ENCODE measurements at places on chromosomes 1 and 21.

- no peak for DNase-seq
Measured at GRCh38 chr1:157099633-157100009, at the start of gene ETV3L. TSS of gene ETV3L (minus strand) at chr1:157099808. CDS start at chr1:157099523, 285 bp downstream.

DNA sequence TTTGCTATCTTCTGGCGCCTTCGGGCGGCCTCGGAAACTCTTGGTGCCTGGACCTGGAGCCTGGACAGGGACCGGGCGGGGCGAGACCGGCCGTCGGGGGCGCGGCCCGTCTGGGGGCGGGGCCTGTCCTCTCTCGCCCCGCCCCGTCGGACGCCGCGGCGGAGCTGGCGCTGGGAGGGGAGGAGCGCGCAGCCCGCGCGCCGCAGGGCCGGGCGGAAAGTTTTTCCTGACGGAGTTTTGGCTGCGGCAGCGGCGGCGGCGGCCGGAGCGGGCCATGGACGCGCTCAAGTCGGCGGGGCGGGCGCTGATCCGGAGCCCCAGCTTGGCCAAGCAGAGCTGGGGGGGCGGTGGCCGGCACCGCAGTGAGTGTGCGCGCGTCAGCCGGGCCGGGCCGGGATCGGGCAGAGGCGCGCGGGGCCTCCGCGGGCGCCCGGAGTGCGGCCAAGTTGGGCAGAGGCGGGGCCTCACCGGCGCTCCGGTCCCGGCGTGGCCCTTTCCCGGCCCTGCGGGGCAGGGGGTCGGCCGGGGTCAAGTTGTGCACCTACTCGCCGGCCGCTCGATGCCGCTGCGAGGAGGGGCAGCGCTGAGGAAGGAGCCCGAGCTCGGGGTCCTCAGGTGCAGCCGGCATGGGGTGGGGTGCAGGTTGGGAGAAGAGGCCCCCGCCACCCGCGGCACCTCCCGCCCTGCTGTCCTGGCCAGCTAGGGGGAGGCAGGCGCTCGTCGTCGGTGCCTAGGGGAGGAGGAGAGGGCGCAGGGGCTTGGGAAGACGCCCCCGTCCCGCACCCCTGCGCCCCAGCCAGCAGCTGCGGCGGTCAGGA, at the start of gene LDLRAP1:
Gene LDLRAP1 (plus strand): TSS at position 182 of the 818 bp plus-strand sequence. CDS start 93 bp downstream, at position 275.
- peak; percentile 27 for DNase-seq

- no peak for DNase-seq
Measured at GRCh38 chr21:38173276-38174035, 83.3 kb upstream of the KCNJ15 start.

DNA sequence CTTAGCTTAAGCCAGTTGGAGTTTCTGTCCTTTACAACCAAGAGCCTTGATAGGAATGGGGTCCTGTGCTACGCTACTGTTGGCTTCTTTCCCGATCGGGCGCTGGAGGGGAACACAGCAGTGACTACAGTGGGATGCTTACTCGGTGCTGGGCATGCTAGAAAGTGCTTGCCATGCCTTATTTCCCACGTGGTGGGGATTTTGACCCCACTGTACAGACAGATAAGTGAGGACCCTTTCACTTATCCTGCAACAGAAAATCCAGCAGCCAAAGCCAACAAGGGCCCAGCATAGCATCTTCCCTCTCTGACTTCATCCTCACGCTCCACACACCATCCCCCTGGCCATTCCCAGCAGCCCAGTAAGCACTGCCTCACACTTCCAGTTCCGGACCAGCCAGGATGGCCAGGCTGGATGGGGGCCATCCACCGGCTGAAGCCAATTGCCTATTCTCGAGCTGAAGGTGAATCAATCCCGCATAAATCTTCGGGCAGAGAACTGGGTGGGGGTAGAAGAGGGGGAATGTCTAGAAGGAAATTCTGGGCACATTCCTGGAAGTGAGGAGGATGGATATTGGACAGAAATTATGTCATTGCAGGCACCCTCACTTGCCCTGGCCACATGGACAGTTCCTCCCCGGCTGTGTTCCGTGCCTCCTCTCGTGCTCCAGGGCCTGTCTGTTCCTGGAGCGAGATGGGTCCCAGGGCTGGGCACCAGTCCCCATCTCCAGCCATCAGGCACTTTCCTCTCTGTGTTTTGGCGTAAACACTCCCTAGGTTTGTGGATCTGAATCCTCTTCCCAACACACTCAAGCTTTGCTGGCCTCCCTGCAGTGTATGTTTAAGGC, 2.0 kb upstream of the ABCG1 start:
- no peak for DNase-seq

DNA sequence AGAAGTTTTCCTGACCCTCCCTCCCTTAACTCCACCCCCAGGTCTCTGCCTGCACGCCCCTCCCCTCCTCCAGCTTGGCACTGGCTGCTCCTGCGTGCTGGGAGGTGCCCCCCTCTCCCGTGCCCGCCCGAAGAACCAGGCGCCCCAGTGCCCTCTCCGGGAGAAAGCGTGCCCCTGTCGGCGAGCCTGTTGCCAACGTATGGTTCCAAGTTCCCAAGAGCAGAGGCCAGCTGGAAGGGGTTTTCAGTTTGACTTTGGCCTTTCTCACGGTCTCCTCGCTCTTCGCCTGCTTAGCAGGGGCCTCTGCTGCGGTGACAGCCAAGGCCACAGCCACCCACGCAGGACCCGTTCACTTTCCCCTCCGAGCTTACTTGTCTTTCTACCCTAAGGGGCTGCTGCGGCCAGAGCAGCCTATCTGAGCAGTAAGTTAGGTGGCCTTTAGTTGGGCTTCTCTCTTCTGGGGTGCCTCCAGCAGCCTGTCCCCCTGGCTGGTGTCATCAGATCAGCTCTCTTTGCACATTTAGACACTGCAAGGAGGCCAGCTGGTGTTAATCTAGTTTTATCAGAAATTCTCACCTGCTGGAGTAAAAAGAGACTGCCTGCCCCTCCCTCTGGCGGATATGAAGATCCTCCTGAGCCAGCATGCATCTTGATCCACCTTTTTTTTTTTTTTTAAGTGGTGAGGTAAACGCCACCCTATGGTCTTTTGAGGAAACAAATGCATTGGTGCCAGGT, 1.5 kb downstream of the STUM start:
- no peak for DNase-seq

- DNase-seq, result no peak
Measured at GRCh38 chr1:180167721-180168467, 13.2 kb downstream of the QSOX1 start.

GRCh38 chr1:211975152-211975941, 60.0 kb downstream of the INTS7 start:
- DNase-seq, result no peak

DNA sequence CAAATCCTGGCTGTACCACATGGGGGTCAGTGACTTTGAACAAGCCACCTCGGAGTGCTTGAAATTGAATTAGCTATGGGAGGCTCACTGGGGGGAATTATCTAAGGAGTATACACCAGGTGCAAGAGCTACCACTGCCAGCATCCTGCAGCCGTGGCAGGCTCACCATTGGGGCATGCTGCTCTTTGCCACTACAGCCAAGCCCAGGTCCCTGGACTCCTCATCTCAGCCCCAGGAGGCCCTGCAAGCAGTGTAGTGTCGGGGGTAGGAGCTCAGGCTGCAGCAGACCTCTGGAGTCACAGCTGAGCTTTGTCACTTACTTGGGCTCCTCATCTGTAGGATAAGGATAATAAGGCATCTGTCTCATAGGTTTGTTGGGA, 35.3 kb downstream of the ACOT11 start:
- DNase-seq, result no peak

- DNase-seq, result no peak
Measured at GRCh38 chr1:5968161-5968736, 24.0 kb downstream of the NPHP4 start.

- no peak for DNase-seq
Measured at GRCh38 chr1:17819129-17819802, 64.1 kb downstream of the ACTL8 start.

- DNase-seq, result no peak
Measured at GRCh38 chr1:96482616-96483015, 239.0 kb upstream of the PTBP2 start.

GRCh38 chr1:204446413-204447111, 34.9 kb upstream of the PPP1R15B start:
- DNase-seq, result peak; percentile 43

DNA sequence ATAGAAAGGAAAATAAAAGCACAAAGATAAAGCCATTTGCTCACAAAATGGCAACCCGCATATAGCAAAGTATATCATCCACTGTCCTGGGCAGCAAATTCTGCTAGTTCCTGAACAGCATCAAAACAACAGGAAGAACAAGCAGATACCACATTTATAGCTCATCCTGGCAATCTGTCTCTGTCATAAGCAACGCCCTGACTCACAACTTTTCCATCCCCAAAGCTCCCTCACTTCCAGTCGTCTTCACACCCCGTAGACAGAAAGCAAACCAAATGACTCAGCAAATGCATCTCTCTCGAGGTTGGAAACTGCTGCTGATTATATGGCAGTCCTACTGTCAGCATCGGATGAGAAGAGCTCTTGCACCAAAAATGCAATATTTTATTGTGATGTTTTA, 65.8 kb downstream of the AK5 start:
- DNase-seq, result no peak

DNA sequence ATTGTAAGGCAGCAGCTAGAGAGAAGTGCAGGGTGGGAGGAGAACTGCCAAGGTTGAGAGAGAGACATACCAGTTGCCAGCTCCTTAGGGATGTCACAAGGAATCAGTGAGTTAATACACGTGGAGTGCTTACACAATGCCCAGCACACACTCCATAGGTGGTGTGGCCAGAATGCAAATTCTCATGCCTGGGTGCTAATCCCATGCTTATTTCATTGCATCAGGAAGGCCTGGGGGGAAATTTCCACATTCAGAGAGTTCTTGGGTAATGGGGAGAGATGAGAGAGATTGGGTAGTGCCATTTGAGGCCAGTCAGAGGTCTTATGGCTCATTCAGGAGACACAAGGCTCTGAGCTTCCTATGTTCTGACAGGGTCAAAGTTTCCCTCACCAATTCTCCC, 38.7 kb downstream of the GJA5 start:
- DNase-seq, result no peak

DNA sequence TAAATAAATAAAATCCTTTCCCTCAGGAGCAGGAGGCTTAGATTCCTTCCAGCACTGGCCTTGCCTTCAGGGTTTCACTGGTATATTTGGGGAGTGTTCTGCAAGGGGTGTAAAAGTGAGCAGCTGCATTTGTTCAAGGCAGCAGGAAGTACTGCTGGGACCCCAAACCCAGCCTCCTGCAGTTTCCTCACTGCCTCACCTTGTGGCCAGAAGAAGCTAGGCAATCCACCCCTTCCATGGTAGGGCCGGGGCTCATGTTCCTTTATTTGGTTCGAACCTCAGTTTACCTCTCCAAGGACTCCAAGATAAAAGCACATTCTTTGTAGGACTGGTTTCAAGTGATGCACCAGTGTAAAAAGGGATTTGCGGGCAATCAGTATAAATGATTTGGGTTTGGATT, 21.0 kb upstream of the CFAP126 start:
- no peak for DNase-seq

GRCh38 chr1:7953850-7954609, 7.5 kb upstream of the PARK7 start:
- DNase-seq, result peak; percentile 66

DNA sequence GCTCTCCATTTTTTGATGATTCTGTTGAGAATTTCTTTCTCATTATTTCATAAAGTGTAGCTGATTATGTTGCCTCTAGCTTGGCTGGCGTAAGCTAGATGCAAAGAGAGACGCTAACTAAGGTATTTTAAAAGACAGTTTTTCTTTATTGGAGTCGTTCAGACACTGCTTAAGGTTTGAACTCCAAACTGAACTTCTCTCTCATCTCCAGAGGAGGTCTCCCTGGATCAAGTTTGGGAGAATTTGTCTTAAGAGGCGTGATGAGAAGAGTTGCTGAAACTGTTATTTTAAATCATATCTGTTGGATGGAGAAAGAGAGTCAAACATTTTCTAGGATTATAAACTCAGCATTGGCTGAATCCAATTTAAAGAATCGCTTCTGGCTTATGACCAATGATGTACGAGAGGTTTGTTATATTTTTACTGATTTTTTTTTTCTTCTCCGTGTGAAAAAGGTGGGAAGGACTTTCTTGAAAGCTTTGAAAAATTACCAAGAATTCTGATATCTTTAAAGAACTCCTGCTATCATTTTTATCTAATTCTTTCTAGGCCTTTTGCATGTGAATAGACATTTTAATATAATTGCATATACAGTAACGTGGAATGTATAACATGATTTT, 34.0 kb downstream of the MAP3K7CL start:
- DNase-seq, result no peak

- no peak for DNase-seq
Measured at GRCh38 chr1:196440711-196441110, 167.5 kb downstream of the KCNT2 start.

DNA sequence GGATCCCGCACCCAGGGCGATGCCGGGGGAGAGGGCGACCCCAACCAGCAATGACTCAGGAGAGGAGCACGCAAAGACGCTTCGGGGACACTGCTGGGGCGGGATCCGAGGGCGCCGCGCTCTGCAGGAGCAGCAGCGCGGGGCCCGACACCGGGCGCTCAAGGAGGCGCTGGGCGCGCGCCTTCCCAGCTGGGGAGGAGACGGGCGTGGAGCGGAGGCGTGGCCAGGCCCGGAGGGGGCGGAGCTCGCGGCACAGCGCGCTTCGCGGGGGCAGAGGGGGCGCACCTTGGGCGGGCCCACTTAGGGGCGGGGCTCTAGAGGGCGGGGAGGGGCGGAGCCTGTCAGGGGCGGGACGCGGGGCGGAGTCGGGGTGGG, 369 bp downstream of the SUMO3 start:
- DNase-seq, result peak; percentile 87

DNA sequence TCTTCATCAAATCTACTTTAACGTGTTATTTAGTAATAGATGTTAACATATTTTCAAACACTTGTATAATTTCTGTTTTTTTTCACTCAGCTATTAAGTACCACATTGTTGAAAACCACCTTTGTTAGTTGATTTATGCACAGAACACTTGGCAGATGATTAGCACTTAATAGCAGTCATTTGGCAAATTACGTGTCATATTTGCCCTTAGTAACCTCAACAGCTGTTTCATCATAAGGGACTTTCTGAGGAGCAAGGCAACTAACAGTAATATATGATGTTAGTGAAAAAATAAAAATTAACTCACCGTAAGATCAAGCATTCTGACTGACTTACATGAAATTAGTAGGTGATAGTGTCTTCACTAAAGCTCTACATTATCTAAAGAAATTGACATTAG, 186.4 kb downstream of the HMCN1 start:
- DNase-seq, result no peak

GRCh38 chr1:1213345-1214265, at the start of gene TNFRSF4:
TSS of gene TNFRSF4 (minus strand) at chr1:1214153. CDS start at chr1:1214127, 26 bp downstream.
- DNase-seq, result no peak

DNA sequence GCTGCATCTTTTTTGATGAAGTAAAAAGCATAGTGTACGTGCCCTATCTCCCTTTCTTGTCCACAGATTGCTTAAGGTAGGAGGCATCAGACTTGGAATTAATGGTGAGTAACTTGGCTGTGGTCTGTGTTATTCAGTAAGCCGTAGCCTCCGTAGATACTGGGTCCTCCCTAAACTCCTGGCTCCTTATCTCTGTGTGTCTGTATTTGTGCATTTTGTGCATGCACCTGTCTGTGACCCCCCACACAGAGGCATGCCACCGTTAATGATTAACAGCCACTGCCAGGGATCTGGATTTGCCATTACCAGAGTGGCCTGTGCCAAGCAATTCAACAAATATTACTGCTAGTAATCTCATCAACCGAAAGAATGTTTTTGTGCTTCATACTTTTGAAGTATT, 31.9 kb downstream of the MAP3K21 start:
- DNase-seq, result no peak

GRCh38 chr1:56098946-56099345, 480.4 kb downstream of the PLPP3 start:
- no peak for DNase-seq

GRCh38 chr1:103283841-103284669, 175.7 kb upstream of the COL11A1 start:
- DNase-seq, result no peak

Measured in stimulated activated CD8-positive, alpha-beta memory T cell treated with anti-CD3 and anti-CD28 coated beads, Interleukin-7, amount 100 ng/mL, for 1 hour (primary cell).